Activated naive CD4-positive, alpha-beta T cell treated with Interleukin-2 at 50 U/mL for 16 hours (primary cell): ENCODE measurements at places on chromosomes 3 and 15.

- no peak for DNase-seq
Observed at GRCh38 chr3:40801284-40801741, 276.6 kb downstream of the ZNF621 start.

DNA sequence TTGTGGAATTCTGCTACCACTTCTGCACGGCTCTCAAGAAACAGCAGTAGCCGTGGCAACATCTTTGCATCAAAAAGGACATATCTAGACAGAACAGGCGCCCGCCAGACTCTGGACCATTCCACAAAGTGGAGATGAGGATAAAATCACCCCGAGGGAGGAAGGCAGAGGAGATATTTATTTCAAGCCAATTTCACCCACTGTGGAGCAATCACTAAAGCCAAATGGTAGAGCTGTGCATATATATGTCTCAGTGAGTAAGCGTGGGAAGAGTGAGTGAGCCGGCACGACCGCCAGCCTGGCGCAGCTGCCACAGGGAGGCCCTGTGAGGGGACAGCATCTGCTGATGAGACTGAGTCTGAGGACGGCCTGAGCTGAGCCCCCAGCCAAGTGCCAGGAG lies 111.3 kb downstream of the MEGF11 start:
- no peak for DNase-seq

- DNase-seq = no peak
Observed at GRCh38 chr3:128399221-128399915, 67.3 kb downstream of the DNAJB8 start.

DNA sequence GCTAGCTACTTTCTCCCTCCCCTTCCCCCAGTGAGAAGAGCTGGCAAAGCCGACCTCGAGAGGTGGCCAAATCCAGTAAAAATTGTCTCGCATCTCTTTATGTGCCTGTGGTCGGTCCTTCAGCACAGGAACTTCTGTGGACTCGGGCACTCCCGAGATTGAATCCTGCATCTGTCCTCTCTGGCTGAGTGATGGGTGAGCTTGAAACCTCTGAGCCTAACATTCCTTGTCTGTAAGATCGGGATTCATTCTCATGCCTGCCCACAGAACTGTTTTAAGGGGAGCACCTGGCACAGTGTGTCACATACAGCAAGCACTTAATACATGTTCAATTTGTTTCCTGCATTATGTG lies 11.3 kb downstream of the CX3CR1 start:
- DNase-seq = no peak

DNA sequence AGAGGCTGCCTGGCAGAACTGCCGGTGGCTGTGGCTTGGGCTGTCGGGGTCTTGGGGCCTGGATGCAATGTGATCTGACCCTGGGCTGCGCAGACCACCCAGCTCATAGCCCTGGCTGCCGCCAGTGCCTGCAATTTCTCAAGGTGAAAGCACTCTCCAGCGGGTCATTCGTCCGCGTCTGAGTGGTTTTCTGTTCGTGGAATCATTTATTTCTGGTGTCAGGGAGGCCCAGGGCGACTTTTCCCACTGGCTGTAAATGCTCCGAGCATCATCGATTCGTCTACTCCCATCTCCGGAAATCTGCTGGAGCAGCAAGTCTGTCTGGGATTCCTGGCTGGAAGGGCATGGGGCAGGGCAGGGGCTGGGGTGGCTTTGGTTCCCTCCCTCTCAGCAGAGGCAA lies 40.6 kb upstream of the ADPGK start:
- no peak for DNase-seq
